ENCODE measurements at places on chromosomes 4 and X. TPM values are rescaled to one million over a fixed set of nuclear protein-coding genes. Genes with fewer than 3 reads are reported as not detected.

Gene MAGEA11
- polyA plus RNA-seq, result not detected

Gene TMEM255A
- not detected for polyA plus RNA-seq

Gene TMEM154
- 5.1 TPM for polyA plus RNA-seq

DNA sequence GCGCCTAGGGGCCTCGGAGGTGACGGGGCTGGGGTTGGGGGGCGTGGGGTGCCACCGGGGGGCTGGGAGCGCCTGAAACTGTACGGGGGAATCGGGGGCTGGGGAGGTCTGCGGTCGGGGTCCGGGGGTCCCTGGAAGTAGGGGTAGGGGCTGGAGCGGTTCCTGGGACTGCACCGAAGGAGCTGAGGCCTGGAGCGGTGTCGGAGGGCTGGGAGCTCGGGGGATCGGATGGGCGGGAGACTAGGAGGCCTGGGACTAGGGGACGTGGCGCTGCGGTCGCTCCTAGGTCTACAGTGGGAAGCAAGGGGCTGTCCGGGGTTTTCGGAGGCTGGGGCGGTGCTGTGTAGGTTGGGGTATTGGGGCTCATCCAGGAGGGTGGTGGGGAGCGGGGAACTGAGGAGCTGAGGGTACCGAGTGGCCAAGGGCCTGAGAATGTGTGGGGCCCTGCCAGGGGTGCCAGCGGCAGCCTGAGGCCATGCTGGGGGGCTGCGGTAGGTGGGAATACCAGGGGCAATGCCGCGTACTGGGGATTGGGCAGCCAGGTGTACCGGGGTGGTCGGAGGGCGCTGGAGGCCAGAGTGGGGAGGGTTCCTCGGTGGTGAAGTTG is 562 bp downstream of the AKAP17A start:
- DNase-seq, result no peak

DNA sequence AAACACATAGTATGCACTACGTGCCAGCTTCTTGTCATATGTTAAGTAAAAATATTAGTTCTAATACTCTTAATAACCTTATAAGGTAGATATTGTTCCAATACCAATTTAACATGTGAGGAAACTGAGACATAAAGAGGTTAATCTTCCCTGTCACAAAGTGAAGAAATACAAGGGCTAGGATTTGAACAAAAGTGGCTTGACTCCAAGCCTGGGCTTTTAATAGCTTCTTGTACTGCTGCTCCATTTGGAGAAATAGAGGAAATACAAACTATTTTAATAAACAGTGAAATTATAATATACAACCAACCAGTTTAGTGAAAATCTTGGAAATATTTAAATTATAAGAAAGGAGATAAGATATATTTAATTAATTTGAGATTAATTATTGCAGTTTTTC is 33.2 kb downstream of the TLL1 start:
- DNase-seq, result peak; percentile 31

- peak; percentile 63 for DNase-seq
These were observed 3.0 kb upstream of the CITED1 start for GRCh38 chrX:72308566-72309296.

GRCh38 chr4:7244751-7245320 is 52.5 kb downstream of the SORCS2 start:
- DNase-seq, result no peak

GRCh38 chrX:15719324-15719968 is 18.6 kb upstream of the CA5B start:
- DNase-seq, result no peak

DNA sequence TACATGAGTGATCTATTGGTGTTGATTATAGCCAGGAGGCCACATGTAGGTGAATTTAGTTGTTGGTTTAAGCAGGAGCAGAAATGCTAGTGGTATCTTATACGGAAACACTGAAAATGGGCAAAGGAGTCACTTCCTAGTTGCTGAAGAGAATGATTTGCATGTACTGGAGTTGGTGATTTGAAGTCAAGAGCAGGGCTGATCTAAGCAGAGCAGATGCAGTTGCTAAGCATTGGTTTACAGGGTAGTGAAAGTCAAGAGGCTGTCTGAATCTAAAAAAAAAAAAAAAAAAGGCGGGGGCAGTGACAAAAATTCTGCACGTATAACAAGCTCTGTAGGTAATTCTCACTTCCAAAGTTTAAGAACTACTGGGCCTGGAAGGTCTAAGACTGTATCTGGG is 90.4 kb upstream of the HPRT1 start:
- DNase-seq, result no peak

DNA sequence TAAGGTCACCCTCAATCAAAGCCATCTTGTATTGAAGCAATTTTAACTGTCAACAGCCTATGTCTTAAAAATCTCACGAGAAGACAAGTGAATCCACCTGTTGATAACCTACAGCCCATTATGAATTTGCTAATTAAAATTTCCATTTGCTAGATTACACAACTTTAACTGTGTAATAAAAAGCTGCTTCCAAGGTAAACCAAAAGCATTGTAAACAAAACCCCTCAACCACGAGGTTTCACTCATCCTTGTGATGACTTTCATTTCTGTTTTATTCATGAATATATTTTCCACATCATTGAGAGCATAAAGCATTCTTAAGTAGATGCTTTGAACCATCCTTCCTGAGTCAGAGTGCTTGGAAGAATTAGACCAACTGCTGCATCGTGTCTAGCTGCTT is 217.5 kb upstream of the GYPA start:
- no peak for DNase-seq

Measured in endothelial cell of umbilical vein (primary cell).